Upper lobe of right lung (tissue), 1 donor: ENCODE measurements at places on chromosomes 1 and 21. TPM values are rescaled to one million over a fixed set of nuclear protein-coding genes. Genes with fewer than 3 reads are reported as not detected.

DNA sequence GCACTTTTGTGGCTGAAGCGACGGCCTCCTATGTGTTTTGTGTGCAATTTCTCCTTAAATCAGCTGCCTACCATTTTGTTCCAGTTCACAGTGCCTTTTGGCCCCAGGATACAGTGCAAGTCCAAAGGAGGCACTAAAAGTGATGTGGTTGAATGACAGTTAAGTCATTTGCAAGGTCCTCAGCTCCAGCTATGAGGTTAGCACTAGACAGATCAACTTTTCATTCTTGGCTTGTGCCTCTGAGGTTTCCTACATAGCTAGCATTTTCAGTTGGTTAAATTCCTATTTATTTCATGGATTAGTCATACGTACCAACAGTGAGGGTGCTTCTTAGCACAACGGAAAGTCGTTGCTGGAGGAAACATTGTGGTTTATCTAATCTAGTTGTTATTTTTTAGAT, 59.3 kb upstream of the NTPCR start:
- DNase-seq, result no peak

DNA sequence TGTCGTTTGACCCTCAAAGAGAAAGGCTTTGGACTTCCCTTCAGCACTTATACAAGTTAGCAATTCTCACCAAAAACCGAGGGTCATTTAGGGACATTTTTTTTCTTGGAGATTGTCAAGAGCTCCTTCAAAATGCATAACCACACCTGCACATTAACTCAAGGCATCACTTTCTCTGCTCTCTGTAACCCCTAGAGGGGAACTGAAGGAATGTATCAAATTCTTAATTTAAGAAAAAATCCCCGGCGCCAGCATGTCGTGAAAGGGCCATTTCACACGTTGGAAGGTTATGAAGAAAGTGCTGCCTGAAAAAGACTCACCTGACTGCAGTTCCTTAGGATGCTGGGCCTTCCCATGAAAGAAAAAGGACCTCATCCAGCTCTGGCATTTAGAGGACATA, 131.6 kb upstream of the ZC3H12A start:
- no peak for DNase-seq

DNA sequence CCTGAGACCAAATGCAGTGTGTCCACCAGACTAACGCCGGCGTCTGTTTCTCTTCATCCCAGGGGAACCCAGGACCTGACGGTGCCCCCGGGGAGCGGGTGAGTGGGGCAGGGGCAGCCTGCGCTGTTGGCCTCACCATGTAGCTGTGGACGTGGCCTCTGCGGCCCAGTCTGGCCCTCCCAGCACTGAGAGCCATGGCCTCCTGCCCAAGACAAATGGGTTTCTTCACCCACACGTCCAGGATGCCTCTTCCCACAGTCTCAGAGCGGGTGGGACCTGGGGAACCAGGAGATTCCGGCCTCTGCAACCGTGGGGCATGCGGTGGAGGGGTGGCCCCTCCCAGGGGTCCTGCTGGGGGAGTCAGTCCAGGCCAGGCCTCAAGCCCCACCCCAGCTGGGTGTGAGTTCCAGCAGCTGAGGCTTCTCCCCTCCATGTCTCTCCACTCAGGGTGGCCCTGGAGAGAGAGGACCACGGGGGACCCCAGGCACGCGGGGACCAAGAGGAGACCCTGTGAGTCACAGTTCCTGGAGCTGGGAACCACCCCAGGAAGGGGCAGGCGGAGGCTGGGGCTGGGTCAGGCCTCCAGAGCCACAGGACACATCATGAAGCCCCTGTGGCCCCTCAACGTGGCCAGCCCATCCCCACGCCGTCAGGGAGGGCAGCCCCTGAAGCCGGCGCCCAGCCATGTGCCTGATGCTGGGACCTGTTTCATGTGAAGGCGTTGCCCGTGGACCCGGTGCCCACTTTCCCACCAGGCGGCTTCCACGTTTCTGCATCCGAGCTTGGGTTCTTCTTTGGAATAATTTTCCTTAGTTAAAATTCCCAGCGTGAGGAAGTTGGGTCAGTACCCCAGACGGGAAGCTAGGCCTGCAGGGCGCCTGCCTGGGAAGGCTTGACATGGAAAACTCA, 11.0 kb downstream of the COL6A1 start:
- peak; percentile 65 for DNase-seq

- no peak for DNase-seq
Observed at GRCh38 chr1:178645808-178646200, 79.2 kb upstream of the RALGPS2 start.

- DNase-seq, result peak; percentile 96
Observed at GRCh38 chr1:23562137-23562876, 3.0 kb upstream of the ID3 start.

DNA sequence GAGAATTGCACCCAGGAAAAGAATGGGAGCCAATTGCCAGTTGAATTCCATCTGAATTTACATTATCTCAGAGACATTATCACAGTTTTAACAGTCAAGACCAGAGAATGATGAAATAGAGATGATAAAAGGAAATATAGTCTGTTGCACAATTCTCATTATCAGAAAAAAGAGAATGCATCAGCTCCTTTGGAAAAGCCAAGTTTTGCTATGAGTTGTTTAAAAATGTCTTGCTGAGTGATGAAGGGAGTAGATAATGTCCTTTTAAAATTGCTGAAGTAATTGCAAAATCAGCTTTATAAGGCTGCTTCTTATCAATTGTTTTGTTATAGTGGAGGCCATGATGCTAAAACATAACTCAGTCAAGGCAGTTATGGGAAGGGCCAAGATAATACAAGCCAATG, 37.9 kb upstream of the EEIG2 start:
- no peak for DNase-seq

DNA sequence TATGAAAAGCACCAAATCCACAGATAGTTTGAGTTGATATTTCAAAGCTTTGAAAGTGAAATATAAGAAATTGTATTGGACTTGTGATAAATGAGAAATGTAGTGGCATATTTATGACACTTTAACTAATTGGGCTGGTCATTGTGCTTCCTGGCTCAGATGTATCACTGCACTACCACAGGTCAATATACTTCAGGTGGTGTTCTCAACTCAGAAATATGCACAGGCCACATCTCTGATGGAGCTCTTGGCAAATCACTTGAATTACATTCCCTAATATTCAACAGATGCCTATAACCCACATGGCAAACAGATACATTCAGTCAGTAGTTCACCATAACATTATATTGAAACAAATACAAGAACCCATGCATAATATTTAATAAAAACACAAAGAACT, 209.6 kb downstream of the LYPLAL1 start:
- DNase-seq, result no peak

- peak; percentile 86 for DNase-seq
Observed at GRCh38 chr1:19800076-19800804, 524 bp upstream of the TMCO4 start.

GRCh38 chr1:46370214-46370633, 23.9 kb upstream of the FAAH start:
- no peak for DNase-seq

DNA sequence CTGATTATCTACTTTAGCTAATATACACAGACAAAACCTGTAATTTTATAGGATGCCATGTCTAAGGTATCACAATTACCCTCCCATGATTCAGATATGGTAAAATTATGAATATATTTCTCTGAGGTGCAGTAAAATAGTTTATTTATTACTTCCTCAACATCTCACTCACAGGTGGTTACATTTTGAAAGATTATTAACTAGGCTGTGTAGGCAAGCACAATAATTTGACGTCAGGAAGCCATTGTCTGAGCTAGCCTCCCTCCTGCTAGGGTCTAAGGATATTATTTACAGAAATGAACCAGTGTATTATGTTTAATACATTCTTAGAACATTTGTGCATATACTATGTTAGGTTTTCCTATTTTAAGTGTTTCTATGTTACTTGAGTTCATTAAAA, 69.9 kb upstream of the ADGRL2 start:
- no peak for DNase-seq

DNA sequence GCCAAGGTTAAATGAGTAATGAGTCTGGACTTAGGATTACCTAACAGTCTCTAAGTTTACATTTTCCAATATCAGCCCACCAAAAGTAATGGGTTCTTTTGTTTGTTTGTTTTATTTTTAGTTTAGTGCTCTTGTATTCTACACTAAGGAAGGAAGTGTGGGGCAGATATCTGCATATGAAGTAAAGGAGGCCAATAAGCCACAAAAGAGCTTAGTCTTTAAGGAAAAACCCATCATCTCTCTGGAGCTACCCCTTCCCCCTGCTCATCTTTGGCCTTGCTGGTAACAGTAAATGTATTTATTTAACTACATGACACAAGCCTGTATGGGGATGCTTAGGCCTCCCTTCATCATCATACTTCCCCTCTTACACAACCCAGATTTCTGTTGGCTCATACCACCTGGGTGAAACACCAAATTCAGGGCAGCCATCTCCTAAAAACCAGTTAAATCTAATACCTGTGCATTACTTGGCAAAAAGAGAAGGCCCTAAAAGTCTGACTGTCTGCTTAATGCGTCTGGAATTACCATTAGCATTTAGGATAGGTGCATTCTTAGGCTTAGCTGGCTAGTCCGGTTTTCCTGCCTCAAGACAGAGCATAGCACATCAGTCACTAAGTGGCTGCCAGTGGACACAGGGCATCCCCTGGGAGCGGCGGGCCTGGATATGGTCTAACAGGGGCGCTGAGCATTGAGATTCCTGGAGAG, 96.8 kb upstream of the ADGRL2 start:
- DNase-seq, result no peak

GRCh38 chr1:157238585-157238984, 100.4 kb upstream of the ETV3 start:
- no peak for DNase-seq

GRCh38 chr21:35316933-35317332, 267.8 kb upstream of the RUNX1 start:
- DNase-seq, result no peak

- no peak for DNase-seq
Observed at GRCh38 chr1:218425647-218426342, 80.7 kb downstream of the TGFB2 start.

DNA sequence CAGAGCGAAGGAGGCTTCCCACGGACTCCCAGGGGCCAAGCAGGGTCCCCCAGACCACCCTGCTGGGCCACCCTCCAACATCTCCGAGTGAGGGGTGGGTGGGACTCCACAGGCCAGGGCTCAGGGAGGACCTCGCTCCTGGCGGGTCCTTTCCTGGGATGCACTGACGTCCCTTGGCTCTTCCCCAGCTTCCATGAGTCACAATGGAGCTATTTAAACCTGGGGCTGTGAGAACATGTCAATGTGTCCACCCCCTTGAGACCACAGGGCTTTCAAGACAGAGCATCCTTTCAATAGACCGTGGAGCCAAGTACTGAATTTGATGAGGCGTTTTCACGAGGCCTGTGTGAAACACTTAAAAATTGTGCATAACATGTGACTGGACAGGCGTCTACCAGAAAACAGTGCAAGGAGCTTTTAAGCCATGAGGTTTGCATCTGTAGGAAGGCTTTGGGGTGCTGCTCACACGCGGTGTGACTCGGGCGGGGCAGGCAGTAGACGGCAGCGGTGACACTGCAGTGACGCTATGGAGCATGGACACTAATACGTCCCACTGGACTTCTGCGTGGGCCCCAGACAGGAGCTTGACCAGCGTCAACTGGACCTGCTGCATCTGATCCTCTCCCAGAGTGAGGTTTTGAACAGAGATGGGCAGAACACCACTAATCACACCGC, 24.1 kb upstream of the NPHP4 start:
- DNase-seq, result no peak

- no peak for DNase-seq
Observed at GRCh38 chr1:33820804-33821203, 43.1 kb upstream of the HMGB4 start.

- no peak for DNase-seq
Observed at GRCh38 chr1:190936337-190936736, 458.7 kb upstream of the BRINP3 start.

- no peak for DNase-seq
Observed at GRCh38 chr1:235160383-235160956, 580 bp downstream of the RBM34 start.

Gene S100A3
- 1.3 TPM for total RNA-seq

Gene ASPM
- total RNA-seq, result 0.46 TPM

Gene SELP
- total RNA-seq, result 61.5 TPM

Gene WNT3A
- 10.1 TPM for total RNA-seq

Gene FAM72D
- 0.43 TPM for total RNA-seq

Gene ANKRD13C
- 20.9 TPM for total RNA-seq

Gene F11R
- total RNA-seq, result 167 TPM

Gene GJB3
- total RNA-seq, result 0.81 TPM

Gene PLD5
- total RNA-seq, result 0.87 TPM

Gene B3GALT5
- total RNA-seq, result not detected

Gene TIE1
- total RNA-seq, result 59.4 TPM

Gene VPS45
- 37.4 TPM for total RNA-seq

Gene C4BPB
- 6.6 TPM for total RNA-seq
